ENCODE measurements at places on chromosomes 7 and 10. TPM values are rescaled to one million over a fixed set of nuclear protein-coding genes. Genes with fewer than 3 reads are reported as not detected.

The FAM25G gene
- not detected for total RNA-seq

The BAIAP2L1 gene
- total RNA-seq, result 4.4 TPM

The RAMP3 gene
- total RNA-seq, result not detected

The PLAC9 gene
- 116 TPM for total RNA-seq

The TMEM130 gene
- total RNA-seq, result 8.4 TPM

The DYNC1I1 gene
- 1.9 TPM for total RNA-seq

The PRSS1 gene
- not detected for total RNA-seq

The DOCK4 gene
- 6.3 TPM for total RNA-seq

The DGKI gene
- 1.1 TPM for total RNA-seq

The FRMD4A gene
- total RNA-seq, result 21.7 TPM

The CDK6 gene
- total RNA-seq, result 14.4 TPM

The SH2D4B gene
- not detected for total RNA-seq

The TAC1 gene
- total RNA-seq, result 1.7 TPM

The TMEM213 gene
- total RNA-seq, result not detected

The ACTR3C gene
- total RNA-seq, result not detected

The SHTN1 gene
- total RNA-seq, result 2.4 TPM

The CCL24 gene
- total RNA-seq, result not detected

The CAMK2B gene
- total RNA-seq, result 0.44 TPM

The CPEB3 gene
- 1.7 TPM for total RNA-seq

The SEMA3E gene
- total RNA-seq, result 0.15 TPM

The SPDYE1 gene
- total RNA-seq, result not detected

The SPOCK2 gene
- 1.4 TPM for total RNA-seq

The PAX2 gene
- total RNA-seq, result not detected

All from cardiac ventricle fibroblast (primary cell).